NT2/D1 (cell line): ENCODE measurements at places on chromosomes 16 and 17.

DNA sequence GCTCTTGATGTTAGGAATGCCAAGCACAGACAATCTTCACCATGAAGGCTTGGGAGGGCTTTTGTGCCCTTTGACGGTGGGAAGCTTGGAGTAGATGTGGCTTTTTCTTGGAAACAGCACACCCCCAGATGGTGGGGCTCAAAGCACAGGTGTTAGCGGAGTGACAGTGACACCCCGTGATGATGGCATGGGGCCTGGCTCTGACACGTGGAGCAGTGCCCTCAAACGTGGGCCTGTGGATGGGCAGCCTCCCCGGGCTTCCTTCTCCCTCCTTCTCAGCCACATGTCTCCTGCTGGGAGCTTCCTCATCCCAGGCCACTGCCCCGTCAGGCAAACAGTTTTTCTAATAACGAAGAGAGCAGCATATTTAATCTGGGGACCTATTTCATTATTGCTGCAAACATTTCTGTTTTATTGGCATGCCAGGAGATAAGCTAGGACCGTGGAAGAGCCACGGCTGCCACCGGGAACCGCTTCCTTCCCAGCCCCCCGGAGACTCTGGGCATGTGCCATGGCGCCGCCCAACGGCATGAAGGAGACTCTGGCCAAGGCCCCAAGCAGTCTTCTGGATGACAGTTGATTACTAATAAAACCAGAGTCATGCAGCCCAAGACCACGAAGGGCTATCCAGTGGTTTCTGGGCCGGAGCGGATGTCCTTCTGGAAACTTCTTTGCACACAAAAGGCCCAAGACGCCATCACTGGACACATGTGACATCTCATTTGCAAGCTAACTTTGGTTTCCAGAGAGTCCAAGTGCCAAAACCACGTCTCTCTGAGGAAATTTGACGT, 280.3 kb upstream of the FOXF1 start:
- DNase-seq: no peak

DNA sequence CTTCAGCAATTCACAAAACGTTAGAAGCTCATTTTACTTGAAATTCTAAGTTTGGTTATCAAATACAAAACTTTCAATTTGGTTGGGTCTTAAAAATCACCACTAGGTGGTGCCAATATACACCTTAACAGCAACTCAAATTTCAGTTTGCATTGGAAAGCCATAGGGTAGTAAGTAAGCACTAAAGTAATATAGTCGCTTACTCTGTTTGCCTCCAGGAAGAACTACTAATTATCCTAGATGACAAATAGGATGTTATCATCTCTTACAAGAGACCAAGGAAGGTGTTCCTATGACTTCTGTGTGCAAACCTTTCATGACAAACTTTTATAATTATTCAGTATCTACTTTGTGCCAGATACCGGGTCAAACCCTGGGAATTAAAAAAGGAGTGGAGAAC, 93.3 kb downstream of the MYO1D start:
- peak; percentile 9 for DNase-seq

DNA sequence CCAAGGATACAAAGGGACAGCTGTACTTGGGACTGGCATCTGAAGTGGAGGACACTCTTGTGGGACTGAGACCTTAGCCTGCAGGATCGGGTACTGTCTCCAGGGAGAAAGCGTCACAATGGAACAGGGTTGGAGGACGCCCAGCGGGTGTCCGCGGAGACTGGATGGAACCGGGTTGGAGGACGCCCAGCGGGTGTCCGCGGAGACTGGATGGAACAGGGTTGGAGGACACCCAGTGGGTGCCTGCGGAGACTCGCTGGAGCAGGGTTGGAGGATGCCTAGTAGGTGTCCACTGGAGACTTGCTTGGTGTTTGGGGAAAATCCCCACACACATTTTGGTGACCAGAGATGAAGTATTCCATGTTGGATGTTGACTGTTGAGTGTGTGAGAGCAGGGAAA, at the start of gene MYADML2:
Gene MYADML2 (minus strand): TSS at position 45 of the 400 bp plus-strand sequence. CDS start 5,492 bp downstream, outside the sequence.
- DNase-seq: no peak

GRCh38 chr16:15811481-15812400, 45.1 kb downstream of the MYH11 start:
- DNase-seq: no peak

DNA sequence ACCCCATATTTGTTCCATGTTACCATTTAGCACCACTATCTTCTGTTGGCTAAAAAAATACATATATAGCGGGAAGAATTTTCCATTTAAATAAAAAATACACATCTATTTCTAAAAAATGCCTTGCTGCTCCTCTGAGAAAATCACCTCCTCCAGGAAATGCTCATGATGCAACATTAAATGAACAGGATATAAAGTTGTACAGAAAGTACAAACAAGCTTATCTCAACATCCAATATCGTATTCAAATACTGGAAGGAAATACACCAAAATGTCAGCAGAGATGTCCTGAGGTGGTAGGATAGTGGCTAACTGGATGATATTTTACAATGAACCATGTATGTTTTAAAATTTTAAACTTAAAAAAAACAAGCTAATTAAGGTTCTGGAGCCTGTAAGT, 21.3 kb downstream of the GNA13 start:
- no peak for DNase-seq

- no peak for DNase-seq
Measured at GRCh38 chr17:36529121-36529520, 5.5 kb downstream of the MYO19 start.

GRCh38 chr17:59830007-59830630, 62.6 kb downstream of the TUBD1 start:
- DNase-seq: no peak

DNA sequence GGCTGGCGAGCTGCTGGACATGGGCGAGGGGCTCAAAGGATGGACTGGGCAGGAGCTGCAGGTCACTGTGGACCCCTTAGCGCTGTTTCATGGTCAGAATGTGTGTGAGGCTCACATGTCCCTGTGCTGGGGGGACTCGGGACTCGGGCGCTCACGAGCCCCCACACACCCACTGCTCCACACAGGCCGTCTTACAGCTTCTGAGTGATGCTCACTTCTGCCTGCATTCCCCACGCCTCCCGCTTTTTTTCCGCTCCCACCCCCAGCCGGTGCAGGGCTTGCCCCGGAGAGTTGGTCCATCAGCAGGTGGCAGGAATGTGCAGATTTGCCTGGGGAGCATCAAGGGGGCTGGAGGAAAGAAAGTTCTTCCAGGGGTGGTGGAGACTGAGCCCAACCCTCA, 20.2 kb upstream of the JPT2 start:
- DNase-seq: no peak

GRCh38 chr17:17455173-17455572, 21.6 kb upstream of the MED9 start:
- DNase-seq: no peak

- no peak for DNase-seq
Measured at GRCh38 chr17:75406222-75406615, 741 bp upstream of the GRB2 start.

- no peak for DNase-seq
Measured at GRCh38 chr16:56400458-56400857, 24.9 kb downstream of the AMFR start.

- no peak for DNase-seq
Measured at GRCh38 chr17:31680126-31680525, 178.9 kb downstream of the COPRS start.

- DNase-seq: no peak
Measured at GRCh38 chr16:56270828-56271227, 79.5 kb downstream of the GNAO1 start.

DNA sequence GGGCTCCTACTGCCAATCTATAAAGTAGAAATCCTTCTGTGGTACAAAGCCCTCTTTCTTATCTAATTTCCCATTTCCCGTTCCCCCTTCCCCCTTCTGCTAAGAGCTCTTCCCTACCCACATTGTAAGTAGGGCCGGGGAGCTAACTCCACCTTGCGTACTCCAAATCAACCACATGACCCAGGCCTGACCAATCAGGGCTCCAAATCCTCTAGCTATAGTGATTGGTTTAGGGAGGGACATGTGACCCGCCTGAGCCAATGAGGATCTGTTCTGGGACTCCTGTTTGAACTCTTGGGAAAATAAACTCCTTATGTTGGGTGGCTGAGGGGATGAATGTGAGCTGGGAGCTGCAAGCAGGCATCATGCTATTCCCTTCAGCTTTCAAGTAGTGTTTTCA, 40.9 kb upstream of the MEOX1 start:
- DNase-seq: peak; percentile 30

DNA sequence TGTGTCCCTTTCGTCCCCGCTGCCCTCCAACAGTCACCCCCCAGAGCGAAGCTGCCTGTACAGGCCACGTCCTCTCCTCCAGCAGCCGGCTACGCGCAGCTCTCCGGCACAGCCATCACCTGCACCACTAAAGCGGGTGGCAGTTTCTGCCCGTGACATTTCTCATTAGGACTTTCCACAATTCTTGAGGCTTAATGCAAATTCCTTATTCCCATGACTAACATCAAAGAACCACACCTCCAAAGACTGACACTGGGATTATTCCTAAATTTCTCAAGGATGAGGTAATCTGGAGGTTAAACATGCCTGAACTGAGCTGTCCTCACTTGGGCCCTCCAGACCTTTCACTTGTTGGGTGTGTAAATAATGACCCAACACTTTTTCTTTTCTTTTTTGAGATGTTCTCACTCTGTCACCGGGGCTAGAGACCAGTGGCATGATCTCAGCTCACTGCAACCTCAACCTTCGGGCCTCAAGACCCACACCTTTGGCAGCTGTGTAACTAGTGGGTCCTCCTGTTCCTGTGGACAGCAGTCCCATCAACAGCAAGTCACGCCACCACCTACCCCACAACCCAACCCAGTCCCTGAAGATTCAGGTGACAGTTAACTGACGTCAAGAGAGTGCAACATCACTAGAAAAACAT, 11.7 kb downstream of the ANKRD11 start:
- no peak for DNase-seq

- no peak for DNase-seq
Measured at GRCh38 chr16:30340621-30341020, 14.5 kb downstream of the CD2BP2 start.

DNA sequence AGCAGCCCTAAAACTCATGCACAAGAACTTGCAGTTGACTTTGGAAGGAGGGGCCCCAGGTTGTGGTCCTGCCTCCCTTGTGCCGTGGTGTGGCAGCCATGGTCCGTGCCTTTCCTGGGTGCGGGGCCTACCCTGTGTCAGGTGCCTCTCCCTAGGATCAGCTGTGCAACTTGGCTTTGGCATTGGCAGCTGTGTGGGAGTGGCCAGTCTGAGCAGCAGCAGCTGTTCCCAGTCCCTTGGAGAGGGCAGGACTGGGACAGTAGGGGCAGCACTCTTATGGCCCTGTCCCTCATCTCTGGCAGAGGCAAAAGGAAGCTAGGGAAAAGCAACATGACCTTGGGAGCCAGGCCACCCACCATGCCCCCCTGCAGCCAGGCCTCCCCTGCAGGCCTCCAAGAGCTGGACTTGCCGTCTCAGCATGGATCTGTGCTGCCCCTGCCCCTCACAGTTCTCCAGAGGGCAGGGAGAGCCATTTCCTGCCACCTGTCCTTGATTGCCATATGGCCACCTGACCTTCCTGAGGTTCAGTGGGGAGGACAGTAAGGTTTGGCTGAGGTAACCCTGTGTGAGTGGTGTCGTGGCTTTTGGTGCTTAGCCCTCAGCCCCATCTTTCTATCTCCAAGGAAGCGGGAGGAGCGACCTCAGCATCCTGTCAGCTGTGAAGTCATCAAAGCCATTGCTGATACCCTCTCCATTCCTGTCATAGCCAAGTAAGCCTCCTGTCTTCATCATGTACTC, 15.5 kb upstream of the NFATC3 start:
- DNase-seq: no peak

DNA sequence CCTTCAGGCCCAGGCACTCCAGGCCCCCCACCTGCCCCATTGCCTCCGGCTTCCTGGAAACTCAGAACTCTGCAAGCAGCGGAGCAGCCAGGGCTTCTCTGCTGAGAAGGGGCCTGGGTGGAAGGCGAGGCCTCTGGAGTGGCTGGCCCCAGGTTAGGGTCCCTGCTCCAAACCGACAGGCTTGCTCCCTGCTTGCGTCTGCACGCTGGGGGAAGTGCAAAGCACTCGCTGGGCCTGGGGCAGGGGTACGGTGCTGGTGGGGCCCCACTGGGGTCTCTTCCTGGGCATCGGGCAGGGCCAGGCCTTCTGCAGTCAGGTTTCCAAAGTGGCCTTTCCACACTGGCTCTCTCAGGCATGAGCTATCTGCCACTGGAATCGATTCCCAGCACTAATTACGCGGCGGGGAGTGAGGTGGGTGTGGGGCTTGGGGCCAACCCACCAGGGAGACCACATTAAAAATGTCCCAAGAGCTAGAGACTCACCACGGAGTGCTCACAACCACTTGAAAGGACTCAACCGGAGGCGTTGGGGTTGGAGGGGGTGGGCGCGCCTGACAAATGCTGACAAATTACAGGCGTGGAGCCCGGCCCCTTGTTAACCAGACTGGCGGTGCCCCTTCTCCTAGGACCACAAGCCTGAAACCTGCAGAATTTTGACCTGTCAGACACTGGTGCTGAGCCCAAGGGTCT, 17.9 kb downstream of the FAM83G start:
- no peak for DNase-seq

GRCh38 chr17:60510031-60510430, 16.0 kb downstream of the APPBP2 start:
- DNase-seq: no peak

DNA sequence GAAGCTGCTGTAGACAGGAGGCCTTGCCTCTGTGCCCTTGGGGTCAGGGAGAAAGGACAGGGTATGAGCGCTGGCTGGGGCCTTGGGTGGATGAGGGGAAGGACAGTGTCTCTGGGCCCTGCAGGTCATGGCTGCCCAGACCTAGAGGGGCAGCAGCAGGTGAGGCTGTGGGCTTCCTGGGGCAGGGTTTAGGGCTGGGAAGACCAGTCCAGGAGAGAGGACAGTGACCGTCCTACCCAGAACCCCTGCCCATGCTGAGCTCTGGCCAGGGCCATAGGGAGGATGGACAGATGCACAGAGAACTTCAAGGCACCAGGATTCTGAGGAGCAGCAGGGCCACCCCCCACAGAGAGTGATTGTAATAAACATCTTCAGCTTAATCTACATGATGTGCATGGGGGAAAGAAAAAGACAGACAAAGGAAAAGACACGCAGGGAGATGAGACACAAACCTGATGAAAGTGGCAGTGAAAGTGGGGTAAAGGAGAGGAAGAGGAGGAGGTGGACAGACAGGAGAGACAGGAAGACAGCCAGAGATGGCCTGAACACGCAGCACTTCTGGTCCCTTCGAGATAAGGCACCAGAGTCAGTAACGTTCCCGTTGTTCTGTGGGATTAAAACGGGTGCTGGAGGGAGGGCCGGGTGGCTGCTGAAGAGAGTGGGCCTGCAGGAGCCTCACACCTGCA, 17.5 kb downstream of the FLOT2 start:
- DNase-seq: no peak

GRCh38 chr16:71911121-71911520, 15.8 kb downstream of the IST1 start:
- no peak for DNase-seq
